Left renal pelvis (tissue), 4 donors: ENCODE measurements at places on chromosomes 2 and 18. TPM values are rescaled to one million over a fixed set of nuclear protein-coding genes. Genes with fewer than 3 reads are reported as not detected.

Gene UBE2E3
- 239 TPM for polyA plus RNA-seq

- no peak for DNase-seq
These were observed 25.1 kb downstream of the DNPEP start for GRCh38 chr2:219362524-219363164.

DNA sequence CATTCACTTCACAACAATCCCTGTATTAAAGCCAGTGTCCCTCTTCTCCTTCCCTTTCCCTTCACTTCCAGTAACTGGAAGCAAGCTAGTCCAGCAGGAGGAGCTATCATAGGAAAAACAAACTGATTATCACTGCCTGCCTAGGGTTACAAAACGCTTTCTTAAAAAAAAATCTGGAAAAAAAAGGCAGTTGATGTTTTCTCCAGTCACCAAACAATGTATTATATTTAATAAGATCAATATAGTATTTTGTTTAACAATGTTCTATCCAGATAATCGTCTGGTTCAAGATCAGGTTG, 78.8 kb upstream of the ITGB6 start:
- DNase-seq: no peak

DNA sequence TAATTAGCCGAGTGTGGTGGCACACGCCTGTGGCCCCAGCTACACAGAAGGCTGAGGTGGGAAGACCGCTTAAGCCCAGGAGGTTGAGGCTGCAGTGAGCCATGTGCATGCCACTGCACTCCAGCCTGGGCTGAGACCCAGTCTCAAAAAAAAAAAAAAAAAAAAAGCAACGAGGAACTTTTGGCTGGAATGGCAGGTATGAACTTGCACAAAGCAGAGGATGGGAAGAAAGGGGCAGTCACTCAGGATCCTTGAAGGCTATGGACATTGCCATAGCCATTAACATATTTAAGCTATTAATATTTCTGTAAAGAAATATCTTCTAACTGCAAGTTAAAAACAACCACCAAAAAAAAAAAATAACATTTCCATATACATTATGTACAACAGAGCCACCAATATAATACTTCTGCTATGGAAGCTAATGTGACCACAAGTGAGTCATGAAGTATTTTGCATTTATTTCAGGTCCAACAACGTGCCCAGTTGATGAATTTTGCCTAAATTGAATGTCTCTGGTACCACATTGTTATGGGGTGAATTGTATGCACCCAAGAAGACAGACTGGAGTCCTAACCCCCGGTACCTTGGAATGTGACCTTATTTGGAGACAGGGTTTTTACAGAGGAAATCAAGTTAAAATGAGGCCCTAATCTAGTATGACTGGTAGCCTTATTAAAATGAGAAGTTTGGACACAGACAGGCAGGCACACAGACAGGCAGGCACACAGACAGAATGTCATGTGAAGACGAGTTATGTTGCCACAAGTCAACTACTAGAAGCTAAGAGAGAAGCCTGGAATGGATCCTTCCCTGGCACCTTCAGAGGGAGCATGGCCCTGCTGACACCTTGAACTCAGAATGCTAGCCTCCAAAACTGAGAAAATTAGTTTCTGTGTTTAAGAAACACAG, 102.8 kb downstream of the RBMS1 start:
- DNase-seq: no peak

Gene MOGAT1
- not detected for polyA plus RNA-seq

DNA sequence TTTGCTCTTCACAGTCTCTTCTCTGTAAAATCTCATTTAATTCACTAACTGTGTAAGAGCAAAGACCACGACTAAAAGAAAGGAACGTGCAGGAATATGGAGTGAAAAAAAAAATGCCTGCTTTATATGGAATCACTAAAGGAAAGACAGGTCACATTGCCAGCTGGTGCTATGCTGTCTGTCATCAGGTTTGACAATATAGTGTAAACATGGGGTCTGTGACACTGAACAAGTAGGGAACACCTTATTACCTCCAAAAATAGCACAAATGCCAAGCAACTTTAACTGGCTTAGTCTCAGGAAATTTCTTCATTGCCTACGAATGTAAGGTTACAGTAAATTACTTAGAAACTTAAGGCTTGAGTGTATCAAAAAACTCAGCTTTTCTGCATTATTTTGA, 364.5 kb upstream of the LINC00305 start:
- no peak for DNase-seq

DNA sequence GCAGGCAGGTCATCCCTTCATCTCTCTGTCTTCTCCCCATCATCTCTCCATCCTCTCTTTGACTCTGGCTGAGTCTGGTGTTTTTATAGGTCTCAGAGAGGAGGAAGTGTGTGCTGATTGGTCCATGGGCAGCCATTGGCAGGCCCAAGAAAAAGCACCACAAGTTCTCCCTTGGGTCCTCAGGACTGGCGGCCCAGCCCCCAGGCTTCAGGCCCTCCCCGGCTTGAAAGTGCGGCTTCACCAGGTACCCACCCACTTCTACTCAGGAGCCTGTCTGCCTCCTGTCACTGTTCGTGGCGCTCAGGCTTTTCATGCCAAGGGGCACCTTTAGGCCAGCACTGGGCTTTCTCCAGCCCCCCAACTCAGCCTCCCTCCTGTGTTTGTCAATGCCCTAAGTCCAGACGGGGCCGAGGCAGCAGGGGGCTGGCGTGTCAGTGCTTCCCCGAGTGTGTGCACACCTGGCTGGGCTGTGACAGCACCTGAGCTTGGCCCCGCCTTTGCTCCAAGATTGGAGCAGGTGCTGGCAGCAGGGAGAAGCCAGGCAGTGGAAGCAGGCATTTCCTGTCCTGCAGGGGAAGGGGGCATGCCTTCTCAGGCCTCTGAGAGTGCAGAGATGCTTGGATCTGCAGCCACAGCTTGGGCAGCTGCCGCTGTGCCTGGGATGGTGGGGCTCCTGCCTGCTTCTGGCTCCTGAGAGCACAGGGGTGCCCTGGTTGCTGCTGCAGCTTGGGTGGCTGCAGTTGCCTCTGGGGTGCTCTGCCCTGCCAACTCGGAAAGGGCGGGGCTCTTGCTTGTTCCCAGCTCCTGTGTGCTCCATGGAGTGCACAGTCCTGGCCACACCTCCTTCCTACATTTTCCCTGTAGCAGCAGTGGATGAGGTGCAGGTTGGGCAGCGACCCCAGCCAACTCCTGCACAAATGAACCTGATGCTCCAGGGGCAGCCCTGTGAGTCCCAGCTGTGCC, 34.1 kb downstream of the FBXO48 start:
- no peak for DNase-seq

Gene MOCOS
- polyA plus RNA-seq: 0.65 TPM

Gene NPAS2
- polyA plus RNA-seq: 14.8 TPM

DNA sequence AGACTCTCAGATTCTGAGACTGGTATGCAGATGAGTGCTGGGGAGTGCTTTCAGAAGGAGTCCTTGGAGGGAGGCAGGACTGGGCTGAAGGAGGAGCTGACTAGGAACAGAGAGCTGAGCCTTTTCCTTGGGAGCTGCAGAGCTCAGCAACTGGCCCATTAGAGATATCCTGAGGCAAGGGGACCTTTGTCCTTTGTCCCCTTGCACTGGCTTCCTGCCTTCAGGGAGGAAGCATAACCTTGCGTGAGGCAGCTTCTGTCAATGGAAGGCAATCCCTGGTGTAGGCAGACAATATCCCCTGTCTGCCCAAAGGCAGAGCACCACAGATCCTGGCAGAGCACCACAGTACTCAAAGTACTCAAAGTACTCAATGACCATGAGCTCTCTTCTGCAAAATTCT, 375.3 kb downstream of the HRH4 start:
- no peak for DNase-seq
